Globus pallidus (tissue), 1 donor: ENCODE measurements at places on chromosomes 4 and X.

- DNase-seq: no peak
These were observed 1560.4 kb upstream of the TENM3 start for GRCh38 chr4:180682776-180683175.

DNA sequence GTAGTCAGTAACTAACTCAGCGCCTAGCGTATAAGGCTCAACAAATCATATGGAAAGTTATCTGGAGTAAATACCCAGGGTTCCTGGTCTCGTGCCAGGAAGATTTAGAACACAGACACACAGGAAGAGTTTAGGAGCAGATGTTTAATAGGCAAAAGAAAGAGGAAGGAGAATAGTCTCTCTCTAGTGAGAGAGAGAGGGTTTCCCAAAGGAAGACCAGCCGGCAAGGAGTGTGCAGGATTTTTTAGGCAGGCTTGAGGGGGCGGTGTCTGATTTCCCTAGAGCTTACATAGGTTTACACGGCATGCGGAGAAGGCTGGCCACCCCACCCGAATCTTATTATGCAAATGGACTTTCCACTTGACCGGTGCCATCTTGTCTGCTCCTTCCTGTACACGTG, 284.0 kb upstream of the FRG1 start:
- no peak for DNase-seq

DNA sequence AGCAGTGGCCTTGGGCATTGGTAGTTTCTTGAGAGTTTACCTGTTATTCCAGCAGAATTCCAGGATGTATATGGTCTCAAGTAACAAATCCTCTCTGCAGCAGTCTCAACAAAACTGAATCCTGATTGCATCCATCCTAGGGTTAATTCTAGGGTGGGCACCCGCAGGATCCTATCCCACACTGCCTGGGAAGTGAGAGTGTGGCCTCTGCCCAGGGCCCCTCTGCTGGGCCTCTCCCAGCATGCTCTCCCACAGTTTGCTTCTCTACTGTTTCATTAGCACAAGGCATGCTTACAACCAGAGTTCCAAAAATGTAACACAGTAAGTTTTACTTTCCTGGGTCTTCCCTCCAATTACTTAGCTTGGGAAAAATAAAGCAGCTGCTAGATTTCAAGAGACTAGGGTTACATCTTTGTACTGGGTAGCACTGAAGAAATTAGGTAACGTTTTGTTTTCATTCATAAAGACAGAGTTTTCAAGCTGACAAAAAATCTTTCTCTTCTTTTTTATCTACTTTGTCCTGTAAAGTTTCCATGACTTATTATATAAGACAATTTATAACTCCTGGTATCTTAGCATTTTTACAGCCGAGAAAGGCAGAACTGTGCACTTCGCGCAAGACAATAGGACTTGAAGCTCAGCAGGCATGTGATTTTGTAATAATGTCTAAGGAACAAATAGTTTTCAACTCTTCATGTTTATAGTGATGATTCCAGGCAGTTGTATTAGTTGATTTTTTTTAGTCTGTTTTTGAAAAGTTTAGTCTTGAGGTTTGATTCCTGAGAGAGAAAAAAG, 131.2 kb upstream of the PCDH18 start:
- DNase-seq: no peak

DNA sequence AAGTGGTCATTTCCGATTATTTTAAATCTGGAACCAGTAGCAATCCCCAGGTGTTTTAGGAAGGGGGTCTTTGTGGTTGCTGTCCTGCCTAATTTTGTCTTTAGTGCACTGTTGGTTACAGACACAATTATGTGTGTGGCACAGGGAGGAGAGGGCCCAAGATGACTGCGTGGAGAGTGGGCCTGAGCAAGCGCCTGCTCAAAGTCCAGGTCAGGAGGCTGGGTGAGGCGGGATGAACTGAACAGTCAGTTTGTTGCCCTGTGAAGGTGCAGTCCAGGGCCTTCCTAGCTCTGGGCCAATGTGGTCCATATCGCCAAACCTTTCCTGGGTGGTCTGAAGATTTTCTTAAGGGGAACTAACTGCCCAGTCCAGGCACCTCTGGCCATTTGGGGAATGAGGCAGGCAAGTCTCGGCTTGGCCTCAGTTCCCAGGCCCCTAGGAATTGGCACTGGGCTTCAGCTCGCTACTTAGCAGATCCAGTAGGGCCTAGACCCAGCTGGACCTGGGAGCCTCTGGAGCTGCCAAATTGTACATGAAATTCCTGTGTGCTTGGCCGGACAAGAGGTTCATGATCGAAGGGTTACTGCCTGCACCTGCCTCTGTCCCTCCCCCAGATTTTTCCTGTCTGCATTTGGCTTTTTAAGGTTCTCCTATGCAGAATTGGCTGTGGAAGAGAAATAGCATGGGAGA, 47.6 kb downstream of the ANAPC4 start:
- DNase-seq: no peak

DNA sequence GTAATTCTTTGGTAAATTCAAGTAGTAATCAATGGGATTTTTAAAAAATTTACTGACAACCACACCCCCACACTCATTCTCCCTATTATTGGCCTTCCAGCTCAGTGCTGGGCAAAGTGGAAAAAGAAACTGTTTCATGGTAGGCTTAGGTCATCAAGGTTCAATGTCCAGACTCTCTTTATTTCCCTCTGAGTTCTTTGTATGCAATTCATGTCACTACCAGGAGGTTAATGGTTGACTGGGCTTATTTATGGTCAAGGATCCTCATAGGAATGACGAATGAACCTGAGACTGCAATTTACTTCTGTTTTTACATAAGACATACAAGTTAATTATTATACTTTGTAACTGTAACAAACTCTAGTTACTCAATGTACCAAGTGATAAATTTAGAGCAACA, 403.2 kb downstream of the KLHL13 start:
- DNase-seq: no peak
